Fibroblast of skin of left biceps (primary cell): ENCODE measurements at places on chromosomes 7 and 10.
A peak's percentile ranks its signal among the peaks of the same experiment; 100 is the strongest.

DNA sequence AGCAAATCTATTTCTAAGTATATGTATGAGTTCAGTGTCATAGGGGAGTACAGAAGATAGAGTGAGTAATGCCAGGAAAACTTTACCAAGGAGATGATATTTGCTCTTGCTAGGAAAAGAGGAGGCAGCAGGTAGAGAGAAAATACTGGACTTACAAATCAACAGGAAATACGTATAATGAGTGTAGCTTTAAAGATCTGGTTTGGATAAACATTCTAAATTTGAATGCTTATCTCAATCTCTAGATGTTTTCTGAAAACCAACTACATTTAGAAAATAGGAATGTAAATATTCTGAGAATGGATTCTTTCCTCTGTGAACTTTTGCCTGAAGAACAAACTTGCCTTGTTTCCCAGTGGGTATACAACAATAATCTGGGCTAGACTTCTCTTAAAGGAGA lies 46.9 kb upstream of the GNAI1 start:
- no peak for DNase-seq

DNA sequence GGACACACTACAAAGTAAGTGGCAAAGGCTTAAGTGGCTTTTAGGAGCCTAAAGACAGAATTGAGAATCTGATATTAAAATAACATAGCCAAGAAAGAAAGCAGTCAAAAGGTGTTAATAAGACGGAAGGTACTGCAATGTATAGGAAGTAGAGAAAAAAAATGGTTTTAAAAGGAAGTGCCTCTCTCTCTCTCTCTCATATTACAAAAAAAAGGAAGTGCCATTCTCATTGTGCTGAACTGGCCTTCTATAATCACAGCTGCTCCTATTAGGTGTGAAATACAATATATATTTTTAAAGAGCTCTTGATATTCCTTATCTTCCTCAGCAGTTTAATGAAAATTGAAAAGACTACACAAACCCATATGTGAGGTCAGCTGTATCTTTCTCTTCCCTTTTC lies 199.4 kb upstream of the NPVF start:
- DNase-seq, result no peak

GRCh38 chr10:72253578-72253977 lies 20.1 kb upstream of the DDIT4 start:
- no peak for DNase-seq

DNA sequence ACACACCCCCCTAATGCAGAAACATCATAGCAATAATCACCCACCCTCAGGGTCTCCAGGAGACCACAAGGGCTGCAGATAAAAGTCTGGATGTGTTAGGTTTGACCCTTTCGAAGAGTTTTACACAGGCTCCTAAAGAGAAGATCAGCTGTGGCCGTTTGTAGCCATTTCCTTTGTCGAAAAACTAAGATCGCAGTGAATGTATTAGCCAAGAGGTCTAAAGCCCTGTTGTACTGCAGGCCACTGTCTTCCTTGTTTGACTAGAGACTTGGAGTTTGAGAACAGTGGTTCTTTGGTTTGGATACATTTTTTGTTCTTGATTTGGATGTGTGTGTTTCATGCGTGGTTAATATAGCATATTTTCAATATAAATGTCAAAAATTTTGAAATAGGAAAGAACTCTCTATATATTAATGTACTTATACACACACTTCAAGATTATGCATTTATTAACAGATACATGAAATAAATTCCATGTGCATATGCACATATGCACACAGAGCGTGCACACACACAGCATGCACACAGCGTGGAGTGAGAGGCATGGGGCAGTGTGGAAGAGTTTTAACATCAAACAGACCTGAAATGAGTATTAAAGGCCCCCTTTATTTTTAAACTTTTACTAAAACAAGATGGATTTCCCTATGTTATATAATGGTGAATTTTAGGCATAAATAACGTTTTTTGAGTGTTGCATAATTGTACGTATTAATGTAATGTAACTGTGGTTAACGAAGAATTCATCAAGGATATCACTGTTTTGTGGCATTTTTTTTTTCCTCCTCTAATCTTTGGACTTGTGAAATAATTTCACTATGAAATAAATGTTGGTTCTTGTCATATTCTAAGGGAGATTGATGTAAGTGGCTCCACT lies 2.2 kb downstream of the IKZF1 start:
- DNase-seq, result no peak

DNA sequence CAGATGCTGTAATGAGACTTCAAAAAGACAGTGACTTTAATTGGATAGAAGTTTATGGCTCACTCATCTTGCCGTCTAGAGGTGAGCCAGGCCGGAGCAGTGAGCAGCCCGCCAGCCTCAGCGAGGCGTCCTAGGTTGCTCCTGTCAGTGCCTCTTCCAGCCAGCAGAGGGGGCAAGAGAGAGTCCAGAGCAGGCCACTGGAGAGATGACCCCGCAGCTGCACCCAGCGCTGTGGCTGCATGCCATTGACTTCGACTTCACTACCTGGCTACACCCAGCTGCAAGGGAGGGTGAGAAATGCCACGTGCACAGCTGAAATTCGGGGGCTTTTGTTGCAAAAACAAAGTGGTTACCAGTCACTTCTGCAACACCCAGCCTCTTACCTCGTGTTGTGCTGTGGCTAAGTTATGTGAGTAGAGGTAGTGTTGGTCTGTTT lies 26.5 kb downstream of the NUB1 start:
- peak; percentile 9 for DNase-seq

GRCh38 chr10:60148266-60148840 lies 241.3 kb downstream of the ANK3 start:
- peak; percentile 56 for DNase-seq

GRCh38 chr7:79452495-79453265 lies 787 bp downstream of the MAGI2 start:
- DNase-seq, result no peak

DNA sequence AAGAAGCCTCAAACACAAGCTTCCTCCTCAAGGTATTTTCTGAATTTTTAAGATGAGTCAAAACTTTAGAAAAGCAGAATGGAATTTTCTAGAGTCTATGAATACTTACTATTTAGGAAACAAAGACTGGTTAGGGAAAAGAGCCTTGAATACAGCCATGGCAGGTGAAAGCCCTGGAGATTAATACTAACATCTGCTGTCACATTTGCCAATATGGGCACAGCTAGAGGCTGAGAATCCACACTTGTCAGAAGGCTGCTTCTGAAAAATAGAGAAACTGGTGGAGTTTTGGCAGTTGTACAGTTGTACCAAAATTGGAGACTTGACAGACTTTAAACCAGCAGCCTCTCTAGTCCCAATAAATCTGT lies 24.3 kb upstream of the CNNM1 start:
- DNase-seq, result no peak

DNA sequence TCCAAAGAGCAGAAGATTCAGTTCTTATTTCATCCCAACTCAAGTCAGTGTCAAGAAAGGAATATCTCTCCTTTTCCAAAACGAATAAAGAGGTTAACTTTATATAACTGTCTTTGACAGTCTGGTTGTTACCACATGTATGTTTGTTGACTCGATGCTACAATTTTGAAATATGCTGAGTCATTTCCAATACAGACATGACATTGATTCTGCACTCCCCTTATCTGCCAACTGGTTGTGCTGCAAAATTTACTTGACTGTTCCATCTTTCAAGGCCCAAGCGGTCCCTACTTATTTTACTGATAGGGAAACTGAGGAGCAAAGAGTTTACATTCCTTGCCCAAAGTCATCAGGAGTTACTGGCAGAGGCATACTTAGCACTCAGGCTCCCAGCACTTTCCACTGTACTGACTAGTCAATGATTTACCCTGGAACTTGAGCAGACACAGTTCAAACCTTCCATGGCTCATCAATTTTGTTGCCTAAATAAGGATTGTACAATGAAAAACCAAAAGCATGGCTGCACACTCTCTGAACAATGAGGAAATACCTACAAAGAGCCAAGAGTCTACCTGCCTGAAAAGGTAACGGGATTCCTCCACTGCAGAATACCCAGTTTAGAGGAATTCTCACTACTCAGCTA lies 52.8 kb downstream of the ABLIM1 start:
- no peak for DNase-seq

DNA sequence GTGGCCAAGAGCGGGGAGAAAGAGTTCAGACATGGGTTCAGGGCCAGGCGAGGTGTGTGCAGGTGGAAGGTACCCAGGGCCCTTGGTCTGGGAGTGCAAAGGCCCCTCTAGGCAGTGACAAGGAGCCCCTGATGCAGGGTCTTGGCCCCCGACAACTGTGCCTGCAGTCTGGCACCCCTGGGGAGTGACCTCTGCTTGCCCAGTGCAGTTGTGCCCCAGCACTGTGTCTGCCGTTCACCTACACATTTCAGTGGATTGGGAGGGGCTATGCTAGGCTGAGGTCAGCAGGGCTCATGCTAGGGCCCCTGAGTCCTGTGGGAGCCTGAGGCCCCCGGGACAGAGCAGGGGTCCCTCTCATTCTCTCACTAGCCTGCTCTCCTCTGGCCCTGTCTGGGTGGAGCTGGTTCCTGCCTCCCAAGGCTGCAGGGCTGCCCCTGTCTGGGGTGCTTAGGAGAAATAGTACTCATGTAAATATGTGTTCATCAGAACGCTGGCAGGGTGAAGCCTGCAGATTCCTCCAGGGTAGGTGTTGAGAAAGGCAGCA lies 550.4 kb downstream of the TCERG1L start:
- no peak for DNase-seq

DNA sequence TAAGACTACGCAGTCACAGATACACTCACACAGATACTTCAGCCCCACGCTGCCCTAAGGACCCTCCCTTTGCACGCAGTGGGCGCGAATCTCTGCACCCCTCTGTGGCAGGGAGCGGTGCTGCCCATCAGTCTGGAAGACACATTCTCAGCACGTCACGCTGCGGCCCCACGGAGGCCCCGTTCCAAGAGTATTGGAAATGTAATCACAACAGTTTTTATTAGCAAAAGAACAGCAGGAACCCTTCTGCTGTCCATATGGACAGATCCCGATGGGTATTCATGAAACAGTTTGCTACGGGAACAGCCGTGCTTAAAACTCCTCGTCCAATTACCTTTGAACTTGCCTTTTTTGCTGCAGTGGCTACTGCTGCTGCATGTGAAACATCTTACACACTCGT lies 131.0 kb downstream of the RPS24 start:
- no peak for DNase-seq

DNA sequence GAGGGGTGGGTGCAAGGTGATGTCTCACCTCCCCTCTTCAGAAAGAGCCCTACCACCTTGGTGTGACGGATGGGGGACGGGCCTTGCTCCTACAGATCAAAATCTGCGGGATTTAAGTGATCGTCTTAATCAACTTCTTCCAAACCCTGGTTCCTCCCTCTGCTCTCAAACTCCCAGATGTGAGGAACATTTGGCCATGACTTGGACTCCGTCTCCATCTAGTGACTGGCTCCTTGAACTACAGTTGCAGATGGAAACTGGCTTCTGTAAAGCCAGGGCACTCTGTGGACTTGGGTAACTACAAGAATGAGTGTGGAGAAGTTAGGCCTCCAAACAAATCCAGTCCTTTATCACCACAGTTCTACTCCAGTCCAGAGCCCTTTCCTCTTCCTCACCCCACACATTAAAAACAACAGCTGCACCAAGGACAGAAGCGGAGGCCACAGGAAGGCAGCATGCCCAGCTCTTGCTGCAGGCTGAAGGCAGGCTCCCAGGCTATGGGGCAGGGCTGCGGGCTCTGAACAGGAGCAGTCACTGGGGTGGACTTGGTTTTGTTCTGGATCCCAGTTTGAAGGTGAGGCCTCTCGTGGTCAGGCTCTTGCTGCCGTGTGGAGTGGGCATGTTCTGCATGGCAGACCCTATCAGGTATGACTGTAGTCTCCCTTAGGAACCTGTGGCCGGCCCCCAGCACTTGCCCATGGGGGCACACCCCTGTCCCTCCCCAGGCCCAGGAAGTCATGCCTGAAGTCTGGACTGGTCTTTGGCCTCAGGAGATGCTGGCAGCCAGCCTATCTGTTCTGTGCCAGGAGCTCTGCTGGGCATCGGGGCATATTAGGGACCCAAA lies 79.4 kb downstream of the VWC2 start:
- no peak for DNase-seq

- peak; percentile 33 for DNase-seq
Measured at GRCh38 chr7:115838829-115839228, 191.7 kb downstream of the TFEC start.

- DNase-seq, result no peak
Measured at GRCh38 chr10:130786365-130786966, 525.1 kb downstream of the TCERG1L start.

DNA sequence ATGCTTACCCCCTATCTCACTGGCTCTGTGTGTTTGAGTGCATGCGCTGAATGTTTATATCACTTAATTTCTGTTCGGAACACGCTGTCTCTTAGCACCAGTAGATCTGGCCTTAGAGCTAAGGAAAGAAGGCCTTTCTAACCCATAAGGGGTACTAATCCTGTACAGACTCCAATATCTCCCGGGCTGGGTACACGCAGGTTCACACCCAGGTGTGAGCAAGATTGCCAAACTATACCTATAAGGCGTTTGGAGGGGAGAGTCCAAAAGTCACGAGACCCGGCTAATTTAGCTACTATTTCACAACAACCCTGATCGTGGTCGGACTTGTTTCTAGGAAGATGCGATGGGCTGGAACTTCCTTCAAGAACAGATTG lies 727 bp upstream of the PDSS1 start:
- no peak for DNase-seq

DNA sequence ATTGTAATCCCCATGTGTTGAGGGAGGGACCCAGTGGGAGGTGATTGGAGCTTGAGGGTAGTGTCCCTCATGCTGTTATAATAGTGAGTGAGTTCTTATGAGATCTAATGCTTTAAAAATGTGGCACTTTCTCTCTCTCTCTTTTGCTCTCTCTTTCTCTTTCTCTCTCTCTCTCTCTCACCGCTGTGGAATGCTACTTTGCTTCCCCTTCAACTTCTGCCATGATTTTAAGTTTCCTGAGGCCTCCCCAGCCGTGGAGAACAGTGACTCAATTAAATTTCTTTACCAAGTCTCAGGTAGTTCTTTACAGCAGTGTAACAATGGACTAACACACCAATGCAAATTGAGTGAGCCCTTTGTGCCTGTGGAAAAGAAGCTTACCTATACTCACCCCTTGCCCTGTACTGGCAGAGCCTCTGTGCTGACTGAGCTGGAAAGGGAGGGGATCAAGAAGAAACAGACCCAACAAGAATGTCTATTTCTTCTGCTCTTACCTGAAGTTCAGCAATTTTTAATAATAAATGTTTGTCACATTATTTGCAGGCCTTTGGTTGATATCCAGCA lies 642.5 kb upstream of the KCND2 start:
- DNase-seq, result no peak

DNA sequence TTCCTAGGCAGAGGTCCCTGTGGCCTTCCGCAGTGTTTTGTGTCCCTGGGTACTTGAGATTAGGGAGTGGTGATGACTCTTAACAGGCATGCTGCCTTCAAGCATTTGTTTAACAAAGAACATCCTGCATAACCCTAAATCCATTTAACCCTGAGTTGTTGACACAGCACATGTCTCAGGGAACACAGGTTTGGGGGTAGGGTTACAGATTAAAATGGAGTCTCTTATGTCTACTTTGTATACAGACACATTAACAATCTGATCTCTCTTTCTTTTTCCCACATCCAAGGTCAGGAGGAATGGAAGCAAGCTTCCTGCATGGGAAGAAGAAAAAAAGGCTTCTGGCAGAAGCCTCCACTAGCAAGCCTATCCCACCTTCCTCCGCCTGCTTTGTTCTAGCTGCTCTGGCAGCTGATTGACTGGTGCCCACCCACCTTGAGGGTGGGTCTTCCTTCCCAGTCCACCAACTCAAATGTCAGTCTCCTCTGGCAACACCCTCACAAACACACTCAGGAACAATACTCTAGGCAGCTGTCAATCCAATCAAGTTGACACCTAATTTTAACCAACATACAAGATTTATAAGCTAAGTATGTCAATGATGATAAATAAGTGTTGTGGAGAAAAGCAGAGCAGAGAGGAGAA lies 176.5 kb upstream of the CCZ1B start:
- no peak for DNase-seq

- DNase-seq, result no peak
Measured at GRCh38 chr10:117972168-117972837, 74.4 kb downstream of the RAB11FIP2 start.
